ENCODE measurements at places on chromosomes 5 and 9. TPM values are rescaled to one million over a fixed set of nuclear protein-coding genes. Genes with fewer than 3 reads are reported as not detected.

- DNase-seq, result no peak
Observed at GRCh38 chr5:168883281-168883741, 304.1 kb upstream of the PANK3 start.

- peak; percentile 12 for DNase-seq
Observed at GRCh38 chr9:506281-506680, 291.6 kb downstream of the DOCK8 start.

DNA sequence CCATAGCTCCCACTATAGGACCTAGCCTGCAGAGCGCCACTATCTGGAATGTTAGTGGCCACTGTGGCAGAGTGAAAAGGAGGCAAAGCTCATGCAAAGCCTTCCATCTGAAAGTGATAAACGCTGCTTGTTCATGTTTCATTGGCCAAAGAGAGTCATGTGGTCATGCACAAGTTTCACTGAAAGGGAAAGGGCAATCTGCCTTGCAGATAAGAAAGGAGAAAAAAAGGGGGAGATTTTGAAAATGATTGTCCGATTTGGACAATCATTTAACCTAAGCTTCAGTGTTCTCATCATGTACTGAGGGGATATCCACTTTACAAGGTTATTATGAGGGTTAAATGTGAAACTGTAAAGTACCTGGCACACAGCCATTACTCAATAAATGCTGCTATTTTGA, 9.0 kb upstream of the MOB3B start:
- DNase-seq, result no peak

GRCh38 chr5:27011274-27011673, 27.1 kb downstream of the CDH9 start:
- peak; percentile 3 for DNase-seq

- no peak for DNase-seq
Observed at GRCh38 chr5:78507531-78507930, 141.0 kb downstream of the LHFPL2 start.

DNA sequence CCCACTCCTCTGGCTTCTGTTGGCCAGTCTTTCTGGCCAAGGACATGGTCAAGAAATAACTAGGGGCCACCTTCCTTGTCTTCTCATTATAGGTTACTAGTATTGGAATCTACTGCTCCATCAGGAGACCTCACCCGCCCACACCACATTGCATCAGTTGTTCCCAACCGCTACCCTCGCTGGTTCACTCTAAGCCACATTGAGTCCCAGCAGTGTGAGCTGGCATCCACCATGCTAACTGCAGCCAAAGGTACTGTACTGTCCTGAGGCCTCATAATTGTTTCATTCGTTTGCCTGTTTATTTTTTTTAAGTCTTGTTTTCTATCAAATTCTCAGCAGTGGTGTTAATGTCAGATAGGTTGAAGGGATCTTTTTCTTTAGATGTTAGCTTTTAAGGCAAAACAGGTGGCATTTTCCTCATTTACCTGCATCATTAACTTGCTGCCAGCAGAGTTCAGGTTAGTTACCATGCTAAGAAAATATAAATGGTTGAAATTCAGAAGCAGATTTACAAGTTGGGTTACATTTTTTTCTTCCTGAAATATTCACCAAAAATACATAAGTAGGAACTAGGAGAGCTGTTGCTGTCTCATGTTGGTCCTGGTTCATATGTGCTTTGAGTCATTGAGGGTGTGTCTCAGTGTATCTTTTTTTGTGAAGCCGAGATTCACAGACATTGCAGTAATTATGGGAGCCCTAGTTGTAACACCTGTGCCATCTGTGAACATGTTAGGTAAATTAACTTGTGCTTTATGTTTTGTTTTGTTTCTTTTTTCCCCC, 206.9 kb downstream of the ZSWIM6 start:
- no peak for DNase-seq

GRCh38 chr9:127973169-127974000, 7.4 kb downstream of the EEIG1 start:
- no peak for DNase-seq

DNA sequence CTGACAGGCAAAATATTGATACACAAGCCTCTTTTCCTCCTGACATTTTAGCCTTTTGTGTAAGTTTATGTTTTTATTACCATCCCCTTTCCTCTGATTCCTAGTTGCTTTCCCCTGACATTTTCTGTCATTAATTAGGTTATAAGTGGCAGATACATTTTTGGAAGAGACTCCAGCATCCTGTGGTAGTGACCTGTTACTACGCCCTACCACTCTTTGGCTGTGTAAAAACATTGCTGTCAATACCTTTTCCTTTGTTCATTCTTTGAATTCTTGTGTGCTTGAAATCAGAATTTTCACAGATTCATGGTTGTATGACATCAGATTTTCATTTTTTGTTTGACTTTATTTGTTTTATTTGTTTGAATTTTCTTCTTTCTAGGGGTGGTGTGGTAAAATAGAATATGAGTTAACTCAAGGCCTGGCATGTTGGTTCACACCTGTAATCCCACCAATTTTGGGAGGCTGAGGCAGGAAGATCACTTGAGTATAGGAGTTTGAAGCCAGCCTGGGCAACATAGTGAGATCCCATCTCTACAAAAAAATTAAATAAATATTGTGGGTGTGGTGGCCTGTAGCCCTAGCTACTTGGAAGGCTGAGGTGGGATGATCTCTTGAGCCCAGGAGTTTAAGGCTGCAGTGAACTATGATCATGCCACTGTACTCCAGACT, 43.4 kb downstream of the UBE2R2 start:
- no peak for DNase-seq

- DNase-seq, result no peak
Observed at GRCh38 chr9:99399474-99399873, 177.4 kb downstream of the SEC61B start.

Gene SEMA6A
- total RNA-seq, result not detected

GRCh38 chr5:146646441-146646840, 130.5 kb upstream of the GPR151 start:
- DNase-seq, result no peak

GRCh38 chr5:135667673-135668072, 88.9 kb upstream of the CXCL14 start:
- DNase-seq, result no peak

DNA sequence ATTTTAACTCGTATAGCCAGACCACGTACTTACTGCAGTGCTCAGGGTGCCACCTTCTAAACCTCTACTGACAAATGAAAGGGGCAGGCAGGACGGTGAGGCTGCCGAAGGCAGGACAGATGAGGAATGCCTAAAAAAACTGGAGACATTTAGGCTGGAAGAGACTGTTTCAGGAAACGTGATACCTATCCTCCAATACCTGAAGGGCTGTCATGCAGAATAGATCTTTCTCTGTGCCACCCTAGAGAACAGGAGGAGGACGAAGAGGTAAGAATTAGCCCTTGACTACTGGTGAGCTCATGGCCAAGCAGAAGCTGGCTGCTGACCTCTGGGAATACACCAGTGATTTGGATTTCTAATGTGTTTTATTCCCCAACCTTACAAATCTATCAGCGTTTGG, 139.4 kb downstream of the EFNA5 start:
- DNase-seq, result no peak

DNA sequence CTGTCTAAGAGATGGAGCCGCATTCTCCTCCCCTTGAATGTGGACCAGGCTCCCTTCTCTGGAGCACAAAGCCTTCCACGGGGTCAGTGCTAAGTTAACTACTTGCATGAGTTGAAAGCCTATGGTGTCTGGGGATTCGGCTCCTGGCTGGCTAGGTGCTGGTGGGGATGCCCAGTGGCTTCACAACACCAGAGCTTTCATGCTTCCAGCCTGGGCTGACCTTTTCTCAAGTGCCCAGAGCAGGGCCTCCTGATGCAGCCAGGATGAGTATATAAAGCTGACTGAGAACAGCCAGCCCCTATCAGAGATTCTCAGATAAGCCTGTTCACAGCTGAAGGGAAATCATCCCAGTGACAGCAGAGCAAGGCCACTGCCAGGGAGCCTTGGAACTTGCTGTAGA, 11.8 kb downstream of the GALNT12 start:
- no peak for DNase-seq

Gene SLC22A5
- 4.5 TPM for total RNA-seq

GRCh38 chr5:126015235-126016181, 407.7 kb upstream of the GRAMD2B start:
- DNase-seq, result peak; percentile 68

DNA sequence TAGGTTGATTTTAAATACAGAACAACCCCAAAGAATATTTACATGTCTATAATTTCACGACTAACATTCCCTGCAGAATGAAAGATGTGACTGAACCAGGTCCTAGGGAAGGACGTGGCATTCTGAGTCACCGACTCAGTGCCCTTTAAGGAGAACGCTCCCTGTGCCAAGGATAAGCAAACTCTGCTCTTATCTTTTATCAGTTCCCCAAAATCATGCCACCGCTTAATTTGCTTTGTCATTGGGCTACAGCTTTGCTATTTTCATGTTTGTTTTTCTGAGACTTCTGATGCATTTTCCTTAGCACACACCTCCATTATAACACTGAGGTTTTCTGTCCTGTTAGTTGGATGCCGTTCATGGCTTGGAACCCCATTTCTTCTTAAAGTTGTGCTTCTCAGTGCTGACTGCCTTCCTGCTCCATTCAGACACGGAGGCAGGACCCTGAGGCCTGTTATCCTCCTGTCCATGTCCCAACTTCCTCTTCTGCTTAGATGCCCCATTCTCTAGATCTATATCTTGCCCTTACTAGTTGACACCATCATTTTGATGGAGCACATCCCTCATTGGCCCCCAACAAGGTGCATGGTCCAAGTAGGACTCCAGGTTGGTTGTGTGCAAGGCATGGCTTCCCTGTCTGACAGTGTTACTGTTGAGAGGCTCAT, 11.2 kb upstream of the SEMA4D start:
- peak; percentile 72 for DNase-seq

Gene AK1
- 86.3 TPM for total RNA-seq

- no peak for DNase-seq
Observed at GRCh38 chr5:102542057-102542456, 43.3 kb upstream of the SLCO6A1 start.

DNA sequence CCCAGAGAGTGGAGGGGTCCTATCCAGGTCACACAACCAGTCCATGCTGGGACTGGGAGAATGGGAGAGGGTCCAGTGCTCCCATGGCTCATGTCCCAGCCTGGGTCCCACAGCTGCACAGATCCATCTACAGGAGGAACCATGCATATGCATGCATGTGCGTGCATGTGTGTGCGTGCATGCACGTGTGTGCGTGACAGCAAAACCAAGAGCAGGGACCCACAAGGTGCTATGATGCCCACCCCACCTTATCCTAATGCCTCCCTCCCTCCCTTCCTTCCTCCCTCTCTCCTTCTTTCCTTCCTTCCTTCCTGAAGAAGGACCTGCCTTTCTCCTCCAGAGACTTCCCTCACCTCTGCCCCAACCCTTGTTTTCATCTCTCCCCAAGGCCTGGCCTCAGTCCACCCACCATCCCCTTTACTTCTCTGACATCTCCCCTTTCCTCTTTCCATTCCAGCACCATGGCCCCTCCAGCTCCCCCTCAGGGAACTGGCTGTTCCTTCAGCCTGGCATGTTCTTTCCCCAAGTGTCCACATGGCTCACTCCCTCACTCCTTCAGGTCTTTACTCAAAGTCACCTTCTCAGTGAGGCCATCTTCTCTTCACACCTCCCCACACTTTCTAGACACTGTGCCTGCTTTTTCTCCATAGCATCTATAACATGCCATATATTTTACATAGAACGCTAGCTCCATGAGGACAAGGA, 21.8 kb downstream of the AQP7 start:
- no peak for DNase-seq

DNA sequence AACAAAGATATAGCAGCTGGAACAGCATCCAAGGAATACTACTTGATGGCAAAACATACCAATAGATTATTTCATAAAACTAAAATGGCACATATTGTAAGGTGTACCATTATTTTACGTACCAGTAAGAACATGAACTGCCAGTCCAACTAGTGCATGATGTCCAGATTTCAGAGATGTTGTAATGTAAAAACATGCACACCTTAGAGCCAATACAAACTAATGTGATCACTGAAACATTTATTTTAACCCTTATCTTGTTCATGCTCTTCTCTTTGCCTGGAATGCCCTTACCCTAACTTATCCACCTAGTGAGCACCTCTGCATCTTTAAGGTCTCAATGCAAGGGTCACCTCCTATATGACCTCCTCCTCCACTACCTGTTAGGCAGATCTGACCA, 172.0 kb downstream of the GLIS3 start:
- no peak for DNase-seq

DNA sequence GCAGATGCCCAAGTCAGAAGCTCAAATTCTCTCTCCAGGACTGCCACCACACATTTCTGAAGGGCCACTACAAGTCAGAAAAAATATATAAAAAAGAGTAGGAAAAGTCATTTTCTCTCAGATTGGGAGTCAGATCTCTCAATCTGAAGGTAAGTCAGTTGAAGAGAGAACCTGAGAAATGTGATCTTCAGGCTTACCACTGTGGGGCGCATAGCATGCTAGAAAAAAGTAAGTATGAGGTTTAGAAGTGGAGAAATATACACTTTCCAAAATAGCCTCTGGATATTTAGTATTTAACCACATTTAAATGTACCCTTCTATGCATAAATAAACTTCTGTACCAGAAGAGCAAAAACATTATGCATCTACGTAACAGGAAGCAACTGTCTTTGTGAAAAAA, 800.7 kb upstream of the CTNND2 start:
- DNase-seq, result peak; percentile 15

Gene C1QTNF2
- 2.5 TPM for total RNA-seq

- peak; percentile 75 for DNase-seq
Observed at GRCh38 chr9:83937861-83938455, 16.7 kb upstream of the KIF27 start.

GRCh38 chr9:96854651-96855273, 448 bp upstream of the ZNF782 start:
- DNase-seq, result no peak

Gene TMEM252
- not detected for total RNA-seq

GRCh38 chr5:76958991-76959767, 6.3 kb downstream of the CRHBP start:
- peak; percentile 81 for DNase-seq

DNA sequence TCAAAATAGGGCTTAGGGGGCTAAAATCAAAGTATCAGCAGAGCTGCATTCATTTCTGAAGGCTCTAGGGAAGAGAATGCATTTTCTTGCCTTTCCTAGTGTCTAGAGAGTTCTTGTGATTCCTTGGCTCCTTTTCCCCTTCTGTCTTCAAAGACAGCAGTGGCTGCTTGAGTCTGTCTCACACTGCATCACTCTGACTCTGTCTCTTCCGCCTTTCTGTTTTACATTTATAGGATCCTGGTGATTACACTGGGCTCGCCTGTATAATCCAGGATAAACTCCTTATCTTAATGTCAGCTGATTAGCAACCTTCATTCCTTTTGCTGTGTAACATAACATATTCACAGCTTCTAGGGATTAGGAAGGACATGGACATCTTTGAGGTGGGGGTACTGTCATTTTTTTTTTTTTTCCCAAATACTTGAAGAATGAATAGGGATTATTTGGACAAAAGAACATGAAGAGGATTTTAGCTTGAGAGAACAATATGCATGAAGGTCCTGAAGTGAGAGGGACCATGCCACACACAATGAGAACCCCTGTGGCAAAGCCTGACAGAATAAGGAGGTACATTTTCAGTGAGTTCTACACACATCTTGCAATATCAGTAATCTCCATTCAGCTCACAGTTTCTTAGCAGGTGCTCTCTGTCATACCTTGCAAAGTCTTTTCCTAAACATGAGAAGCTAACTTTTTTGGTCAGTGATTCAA, 267.6 kb downstream of the FAM170A start:
- DNase-seq, result no peak
